ENCODE measurements at places on chromosomes 3 and 15.

DNA sequence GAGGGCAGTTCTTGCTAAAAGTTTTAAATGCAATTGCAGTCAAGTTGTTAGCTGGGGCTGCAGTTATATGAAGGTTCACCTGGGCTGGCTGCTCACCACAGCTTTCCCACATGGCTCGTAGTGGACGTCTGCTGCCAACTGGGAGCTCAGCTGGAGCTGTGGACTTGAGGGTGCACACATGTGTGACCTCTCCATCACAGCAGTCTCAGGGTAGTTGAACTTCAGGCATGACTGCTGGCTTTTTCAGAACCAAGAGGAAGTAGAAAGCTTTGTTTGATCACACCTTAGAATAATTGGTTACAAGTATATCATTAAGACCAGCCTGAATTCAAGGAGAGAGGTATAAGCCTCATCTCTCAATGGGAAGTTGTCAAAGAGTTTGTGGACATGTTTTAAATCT is 74.1 kb downstream of the CHL1 start:
- DNase-seq = no peak

- no peak for DNase-seq
These were observed 498.5 kb upstream of the CNTN4 start for GRCh38 chr3:1600206-1600605.

DNA sequence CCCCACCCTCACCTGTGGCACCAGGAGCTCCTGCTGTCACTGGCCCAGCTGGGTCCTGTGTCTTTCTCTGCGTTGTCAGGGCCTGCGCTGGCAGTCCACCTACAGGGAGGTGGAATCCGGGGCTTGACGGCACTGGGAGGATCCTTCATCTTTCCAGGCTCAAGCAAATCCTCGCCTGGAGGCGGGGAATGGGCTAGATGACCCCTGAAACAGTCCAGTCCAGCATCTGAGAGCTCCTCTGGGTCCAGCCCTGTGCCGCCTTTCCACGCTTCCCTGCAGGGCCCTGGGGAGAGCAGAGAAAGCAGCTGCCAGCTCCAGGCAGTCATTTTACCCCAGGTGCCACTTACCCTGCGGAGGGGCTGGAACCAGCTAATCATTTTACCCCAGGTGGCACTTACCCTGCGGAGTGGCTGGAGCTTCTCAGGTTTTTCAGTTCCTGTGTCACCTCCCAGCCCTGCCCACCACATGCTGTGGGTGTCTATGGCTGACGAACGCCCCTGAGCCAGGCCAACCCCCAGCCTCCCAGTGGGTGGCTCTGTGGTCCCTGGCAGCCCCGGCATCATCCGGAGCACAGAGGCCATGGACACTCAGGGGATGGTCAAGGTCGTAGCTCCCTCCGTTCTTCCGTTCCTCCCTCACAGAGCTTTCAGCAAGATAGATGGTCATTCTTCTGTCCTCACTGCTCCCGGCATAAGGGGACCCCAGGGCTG is 17.9 kb upstream of the ADIPOQ start:
- no peak for DNase-seq

DNA sequence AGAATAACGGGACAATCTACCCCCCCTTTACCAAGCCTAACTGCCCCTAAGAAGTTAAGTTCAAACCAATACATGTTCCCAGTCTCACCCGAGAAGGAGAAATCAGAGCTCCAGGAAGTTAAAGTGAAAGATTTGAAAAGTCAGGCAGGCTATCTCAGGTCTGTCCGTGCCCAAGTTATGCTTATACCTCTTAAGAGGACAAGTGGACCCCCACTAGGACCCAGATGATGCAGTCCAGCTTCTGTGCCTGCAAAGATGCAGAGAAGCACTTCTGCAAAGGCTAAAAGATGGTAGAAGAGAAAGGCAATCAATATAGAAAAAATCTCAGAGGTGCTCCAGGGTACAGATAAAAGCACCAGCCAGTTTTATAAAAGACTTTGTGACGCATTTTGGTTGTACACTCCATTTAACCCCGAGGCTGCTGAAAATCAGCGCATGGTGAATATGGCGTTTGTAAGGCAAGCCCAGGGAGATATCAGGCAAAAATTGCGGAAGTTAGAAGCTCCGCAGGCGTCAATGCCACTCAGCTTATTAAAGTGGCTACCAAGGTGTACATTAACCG is 9.8 kb upstream of the SLC9C1 start:
- DNase-seq = no peak

GRCh38 chr15:48796930-48797329 is 13.9 kb downstream of the CEP152 start:
- DNase-seq = no peak

DNA sequence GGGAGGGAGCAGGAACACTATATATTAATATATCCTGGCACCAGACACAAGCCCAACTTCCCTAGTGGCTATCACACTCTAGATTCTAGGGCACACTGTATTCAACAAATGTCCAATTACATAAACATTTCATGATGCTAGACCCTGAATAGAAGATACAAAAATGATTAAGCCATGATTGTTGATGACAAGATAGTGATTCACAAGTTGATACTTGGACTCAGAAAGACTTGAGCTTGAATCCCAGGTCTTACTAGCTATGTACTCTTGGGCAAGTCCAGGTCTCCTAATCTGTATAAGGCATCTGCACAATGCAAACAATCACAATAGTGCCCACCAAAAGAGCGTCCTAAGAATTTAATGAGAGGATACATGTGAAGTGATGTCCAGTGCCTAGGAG is 10.0 kb upstream of the SNTN start:
- DNase-seq = no peak

DNA sequence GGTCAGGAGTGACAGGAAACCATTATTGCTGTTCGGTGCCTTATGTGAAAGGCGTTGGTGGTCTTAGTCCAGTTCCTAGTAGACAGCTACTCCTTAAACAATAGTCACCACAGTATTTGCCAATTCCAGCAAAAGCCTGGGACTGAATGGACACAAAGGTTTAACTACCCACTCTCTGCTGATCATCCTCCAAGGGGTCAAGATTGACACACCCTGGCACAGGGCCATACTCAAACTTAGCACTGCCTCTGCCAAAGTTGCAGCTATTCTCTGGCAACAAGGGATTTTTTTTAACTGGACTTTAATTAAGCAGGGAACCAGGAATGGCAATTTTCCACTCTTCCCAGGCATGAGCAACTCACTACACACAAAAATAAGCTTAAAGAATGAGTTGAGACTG is 193.9 kb downstream of the NLGN1 start:
- DNase-seq = no peak

DNA sequence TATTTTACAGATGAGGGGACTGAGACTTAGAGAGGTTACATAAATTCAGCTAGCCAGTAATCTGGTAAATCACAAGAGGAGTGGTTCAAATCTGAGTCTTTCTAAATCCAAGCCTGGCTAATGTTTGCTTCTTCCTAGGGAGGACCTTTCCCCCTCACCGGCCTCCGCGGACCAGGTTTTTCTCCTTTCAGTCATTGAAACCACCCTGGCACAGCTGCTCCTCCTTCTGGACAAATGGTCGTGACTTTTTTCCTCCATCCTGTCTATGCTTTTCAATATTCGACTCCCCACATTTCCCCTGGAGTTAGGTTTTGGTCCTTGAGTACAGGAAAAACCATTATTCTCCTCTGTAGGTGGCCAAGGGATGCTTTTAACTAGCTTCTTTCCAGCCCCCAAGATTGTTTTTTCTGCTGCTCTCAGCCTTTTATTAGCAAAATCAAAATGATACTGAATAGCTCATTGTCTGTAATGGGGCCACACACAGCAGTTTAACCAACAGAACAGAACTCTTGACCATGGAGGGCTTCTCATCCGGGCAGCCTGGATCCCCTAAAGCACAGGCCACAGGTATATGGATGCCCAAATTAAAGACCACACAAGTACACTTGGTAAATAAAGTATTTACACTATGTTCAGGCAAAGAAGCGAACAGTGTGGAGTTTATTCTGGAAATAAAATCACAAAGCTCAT is 85.9 kb upstream of the KLHL25 start:
- DNase-seq = no peak

GRCh38 chr3:157438194-157438730 is 1.6 kb downstream of the PTX3 start:
- no peak for DNase-seq

DNA sequence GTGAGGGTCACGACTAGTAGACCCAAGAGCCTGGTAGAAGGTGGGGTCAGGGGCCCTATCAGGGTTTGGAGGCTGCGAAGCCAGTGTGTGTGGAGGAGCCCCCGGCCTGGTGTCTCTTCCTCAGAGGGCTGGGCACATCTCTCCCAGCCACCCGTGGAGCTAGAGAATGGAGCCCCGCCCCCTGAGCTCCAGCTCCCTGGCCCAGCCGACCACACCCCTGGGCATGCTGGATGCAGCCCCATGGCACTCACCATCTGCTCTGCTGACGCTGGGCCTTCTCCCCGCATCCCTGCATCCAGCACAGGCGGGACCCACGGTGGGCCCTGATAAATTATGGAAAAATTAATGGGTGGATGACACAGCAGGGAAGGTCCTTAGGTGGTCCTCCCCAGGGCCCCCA is 17.5 kb downstream of the ANKRD63 start:
- DNase-seq = no peak

DNA sequence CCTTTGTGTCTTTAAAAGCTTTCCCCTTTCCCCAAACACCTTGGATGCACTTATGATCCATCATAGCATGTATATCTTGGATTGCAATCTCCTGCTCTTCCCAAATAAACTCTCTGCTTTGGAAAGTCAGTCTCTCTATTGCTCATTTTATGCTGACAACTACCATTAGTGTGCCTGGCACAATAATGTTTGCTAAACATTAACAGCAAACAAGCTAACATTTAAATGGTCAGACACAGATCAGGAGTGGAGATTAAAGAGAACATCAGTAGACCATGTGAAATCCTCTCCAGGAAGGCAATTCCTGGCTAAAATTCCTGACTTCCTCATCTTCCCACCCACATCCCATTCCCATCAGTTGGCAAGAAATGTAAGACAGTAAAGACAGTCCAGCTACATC is 44.3 kb upstream of the EIF1B start:
- DNase-seq = no peak

DNA sequence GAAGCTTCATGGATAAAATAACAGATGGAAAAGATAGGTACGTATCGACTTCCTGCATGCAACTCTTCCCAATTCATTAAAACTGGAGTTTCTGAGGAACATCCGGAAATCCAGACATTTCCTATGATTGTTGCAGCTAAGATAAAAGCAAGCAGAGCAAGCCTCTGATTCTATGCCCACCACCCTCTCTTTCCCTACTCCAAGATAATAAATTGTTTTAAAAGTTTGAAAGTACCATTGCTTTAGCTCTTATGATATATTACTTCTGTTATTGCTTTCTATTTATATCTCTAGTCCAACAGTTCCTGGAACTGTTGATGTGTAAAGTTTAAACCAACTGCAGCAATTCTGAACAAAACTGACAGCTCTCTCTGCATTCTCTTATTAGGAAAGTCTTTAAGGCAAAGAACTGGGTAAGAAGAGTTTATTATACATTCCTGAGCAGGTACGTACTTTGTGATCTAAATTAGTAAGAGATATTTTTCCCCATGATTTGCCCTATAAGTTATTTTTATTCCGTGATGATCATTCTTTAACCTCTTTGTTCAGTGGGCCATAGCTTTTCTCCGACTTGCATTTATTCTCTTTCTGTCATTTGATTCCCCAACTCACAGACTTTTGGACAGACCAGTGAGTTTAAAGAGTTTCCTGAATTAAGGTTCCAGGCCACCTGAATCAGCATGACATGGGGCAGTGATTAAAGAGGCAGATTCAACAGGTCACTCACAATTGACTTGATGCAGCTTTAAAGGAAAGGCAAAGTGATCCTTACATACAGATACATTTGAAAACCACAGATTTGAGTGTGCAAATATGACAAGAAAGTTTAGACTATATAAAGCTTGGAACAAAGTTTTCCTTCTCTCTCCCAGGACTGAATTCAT is 94.2 kb upstream of the THRB start:
- DNase-seq = no peak

DNA sequence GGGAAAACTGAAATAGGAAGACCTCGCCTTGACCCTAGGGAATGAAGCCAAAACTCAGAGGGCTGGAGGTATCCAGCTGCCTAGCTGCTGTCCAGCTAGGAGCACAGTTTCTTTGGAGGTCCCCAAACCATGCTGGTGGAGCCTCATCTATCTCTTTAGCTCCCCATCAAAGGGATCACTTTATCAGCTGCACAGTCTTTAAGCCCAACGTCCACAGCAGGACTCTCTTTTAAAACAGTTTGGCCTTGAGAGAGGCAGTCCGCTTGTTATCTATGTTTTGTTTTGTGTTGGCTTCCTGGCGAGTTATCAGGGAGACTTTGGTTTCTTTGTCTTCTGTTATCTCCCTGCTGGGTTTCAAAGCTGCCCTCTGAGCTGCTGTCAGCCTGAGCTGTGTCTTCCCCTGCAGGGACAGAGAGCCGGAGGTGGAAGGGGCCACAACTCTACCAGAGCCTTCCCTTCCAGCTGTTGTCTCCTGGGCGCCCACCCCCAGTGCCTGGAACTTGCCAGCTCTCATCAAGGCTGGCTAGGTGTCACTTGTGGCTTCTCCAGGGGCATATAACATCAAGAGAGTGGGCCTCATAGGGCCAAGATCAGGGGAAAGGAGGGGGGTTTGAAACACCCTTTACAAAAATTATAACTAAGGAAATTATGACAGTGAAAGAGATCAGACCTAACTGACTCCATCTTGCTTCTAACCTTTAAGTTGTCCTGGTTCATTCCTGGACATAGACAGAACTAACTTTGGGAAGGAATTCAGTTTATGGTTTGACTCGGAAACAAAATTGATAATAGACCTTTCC is 61.4 kb upstream of the C15orf39 start:
- DNase-seq = no peak

- no peak for DNase-seq
These were observed 718 bp downstream of the BNIP2 start for GRCh38 chr15:59688423-59688781.

- no peak for DNase-seq
These were observed 34.6 kb downstream of the EPHB3 start for GRCh38 chr3:184596233-184596632.
